Activated CD4-positive, alpha-beta T cell treated with anti-CD3 and anti-CD28 coated beads, Interleukin-2, amount 10 ng/mL, durations not matched to agents 7 days and 5 days (primary cell): ENCODE measurements at places on chromosomes 6 and 20.

GRCh38 chr6:31557443-31558317, 10.3 kb downstream of the NFKBIL1 start:
- DNase-seq = no peak

DNA sequence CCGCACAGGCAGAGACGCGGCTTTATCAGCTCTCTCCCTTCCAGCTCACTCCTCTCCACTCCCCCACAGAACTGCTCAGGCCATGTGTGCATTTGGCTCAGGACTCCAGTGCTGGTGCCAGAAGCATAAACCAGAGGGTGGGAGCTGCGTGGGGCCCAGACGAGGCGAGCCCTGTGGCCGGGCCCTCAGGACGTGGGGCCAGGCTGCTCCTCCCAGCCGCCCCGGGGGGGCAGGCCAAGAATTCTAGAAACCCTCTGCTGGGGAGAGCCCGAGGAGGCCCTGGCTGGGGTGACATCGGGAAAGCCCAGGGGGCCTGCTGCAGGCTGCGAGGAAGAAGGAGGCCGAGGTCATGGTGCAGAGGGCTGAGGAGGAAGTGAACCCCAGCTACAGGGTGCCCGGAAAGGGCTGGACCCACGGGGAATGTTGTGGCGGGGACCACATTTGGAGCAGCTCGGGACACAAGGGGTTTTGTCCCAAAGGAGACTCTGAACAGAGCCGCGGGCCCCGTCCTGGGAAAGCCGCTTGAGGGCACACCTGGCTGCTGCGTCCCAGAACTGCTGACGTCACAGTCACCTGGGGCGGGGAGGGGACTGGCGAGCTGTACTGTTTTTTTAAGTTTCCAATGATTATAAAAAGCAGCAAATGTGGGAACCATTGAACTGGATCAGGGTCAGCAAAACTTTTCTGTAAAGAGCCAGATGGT, 107.1 kb downstream of the BANF2 start:
- no peak for DNase-seq

DNA sequence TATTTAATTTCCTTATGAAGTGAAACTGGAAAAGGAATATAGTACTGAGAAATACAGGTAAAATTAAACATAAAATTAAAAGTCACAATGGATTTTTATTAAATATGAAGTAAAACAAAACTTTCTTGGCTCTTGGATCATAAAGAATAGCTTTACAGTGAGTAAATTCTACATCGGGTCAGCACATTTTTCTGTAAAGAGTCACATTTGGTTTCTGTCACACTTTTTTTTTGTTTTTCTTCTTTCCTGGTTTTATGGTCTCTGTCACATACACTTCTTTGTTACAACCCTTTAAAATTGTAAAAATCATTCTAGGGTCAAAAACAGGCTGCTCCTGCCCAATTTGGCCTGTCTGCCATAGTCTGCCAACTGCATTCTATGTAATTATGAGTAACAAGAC, 254.4 kb upstream of the POU3F2 start:
- DNase-seq = no peak

- DNase-seq = no peak
Observed at GRCh38 chr20:14888134-14888533, 550.7 kb upstream of the FLRT3 start.
